ENCODE measurements at places on chromosomes 6 and 20. TPM values are rescaled to one million over a fixed set of nuclear protein-coding genes. Genes with fewer than 3 reads are reported as not detected.

TMEM244 gene
- total RNA-seq = not detected

TMEM74B gene
- total RNA-seq = 0.44 TPM

MCHR2 gene
- total RNA-seq = not detected

OXT gene
- total RNA-seq = not detected

BMP6 gene
- total RNA-seq = not detected

DNA sequence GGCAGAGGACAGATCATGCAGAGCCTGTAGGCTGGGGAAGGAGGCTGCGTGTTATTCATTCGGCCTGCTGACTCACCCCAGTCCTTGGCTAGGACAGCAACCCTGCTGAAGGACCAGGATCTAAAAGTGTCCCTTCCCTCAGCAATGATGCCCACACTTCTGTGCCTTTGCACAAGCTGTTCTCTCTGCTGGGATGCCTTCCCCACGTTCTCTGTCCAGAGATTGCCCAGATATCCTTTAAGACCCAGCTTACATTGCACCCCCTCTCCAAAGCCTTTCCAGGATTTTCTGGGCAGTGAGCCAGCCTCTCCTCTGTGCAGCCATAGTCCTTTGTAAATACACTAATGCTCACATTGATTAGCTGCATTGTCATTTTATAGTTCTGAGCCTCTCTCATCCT lies 99.3 kb upstream of the CHD6 start:
- no peak overlapping the region for H3K27ac ChIP-seq
- H3K4me3 ChIP-seq = no peak overlapping the region
- no peaks in the 10 kb centered on the region for H3K36me3 ChIP-seq
- no peak for DNase-seq
- peaks cover 50% of the 10 kb centered on the region for H3K27me3 ChIP-seq

DNA sequence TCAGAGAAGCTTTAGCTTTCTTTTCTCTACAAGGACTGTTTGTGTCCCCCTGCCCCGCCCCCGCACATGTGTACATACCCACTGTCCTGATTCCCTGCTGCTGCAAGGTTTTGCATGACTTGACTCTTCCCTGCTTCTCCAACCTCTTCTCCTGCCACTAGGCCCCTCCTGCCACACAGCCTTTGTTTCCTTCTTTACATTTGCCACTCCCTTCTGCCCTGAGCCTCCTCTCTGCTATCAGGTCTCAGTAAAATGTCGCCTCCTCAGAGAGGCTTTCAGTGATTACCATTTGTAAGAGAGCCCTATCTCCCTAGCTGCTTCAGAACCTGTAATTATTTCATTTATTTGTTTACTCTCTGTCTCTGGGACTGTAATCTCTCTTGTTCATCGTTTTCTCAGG lies 56.4 kb upstream of the VSTM2L start:
- H3K27ac ChIP-seq = no peak overlapping the region
- no peak for DNase-seq
- no peaks in the 10 kb centered on the region for H3K36me3 ChIP-seq

DNA sequence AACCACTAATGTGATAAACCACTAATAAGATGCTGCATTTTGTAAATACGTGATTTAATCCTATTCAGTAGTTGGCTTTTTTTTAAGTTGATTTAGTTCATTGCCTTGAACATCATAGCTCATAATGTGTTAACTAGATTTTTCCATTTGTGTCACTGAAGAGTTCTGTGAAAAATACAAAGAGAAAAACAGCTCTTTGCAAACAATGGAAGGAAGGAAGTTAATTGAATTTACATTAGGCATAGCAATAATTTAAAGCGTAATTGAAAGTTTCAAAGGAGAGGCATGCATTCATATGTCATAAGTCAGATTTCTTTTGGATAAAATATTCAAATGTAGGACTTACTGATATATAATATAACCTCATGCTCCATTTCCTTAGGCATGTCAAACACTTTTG lies 102.3 kb downstream of the TBC1D7 start:
- H3K27me3 ChIP-seq = peaks cover 78% of the 10 kb centered on the region
- H3K36me3 ChIP-seq = no peaks in the 10 kb centered on the region
- DNase-seq = no peak
- no peaks in the 10 kb centered on the region for H3K4me1 ChIP-seq

GRCh38 chr6:71509191-71510005 lies 220.8 kb downstream of the OGFRL1 start:
- DNase-seq = no peak
- no peak overlapping the region for H3K27ac ChIP-seq
- peaks cover 4% of the 10 kb centered on the region for H3K4me1 ChIP-seq
- H3K27me3 ChIP-seq = no peaks in the 10 kb centered on the region
- no peaks in the 10 kb centered on the region for H3K36me3 ChIP-seq
- no peak overlapping the region for H3K4me3 ChIP-seq

- no peaks in the 10 kb centered on the region for H3K36me3 ChIP-seq
- no peaks in the 10 kb centered on the region for H3K27me3 ChIP-seq
- H3K4me1 ChIP-seq = no peaks in the 10 kb centered on the region
- H3K4me3 ChIP-seq = no peak overlapping the region
- H3K27ac ChIP-seq = no peak overlapping the region
- no peak for DNase-seq
Measured at GRCh38 chr6:94588301-94588700, 989.0 kb upstream of the MANEA start.

- no peak overlapping the region for H3K4me3 ChIP-seq
- no peaks in the 10 kb centered on the region for H3K36me3 ChIP-seq
- no peak for DNase-seq
- no peak overlapping the region for H3K27ac ChIP-seq
Measured at GRCh38 chr6:88662653-88663174, 300.7 kb downstream of the RNGTT start.

- no peaks in the 10 kb centered on the region for H3K36me3 ChIP-seq
- H3K4me1 ChIP-seq = peaks cover 22% of the 10 kb centered on the region
- H3K27ac ChIP-seq = no peak overlapping the region
Measured at GRCh38 chr6:3212261-3212660, 15.2 kb downstream of the TUBB2B start.

- no peak overlapping the region for H3K27ac ChIP-seq
- H3K27me3 ChIP-seq = no peaks in the 10 kb centered on the region
- H3K36me3 ChIP-seq = no peaks in the 10 kb centered on the region
Measured at GRCh38 chr6:106477790-106478189, 117.3 kb downstream of the CRYBG1 start.

DNA sequence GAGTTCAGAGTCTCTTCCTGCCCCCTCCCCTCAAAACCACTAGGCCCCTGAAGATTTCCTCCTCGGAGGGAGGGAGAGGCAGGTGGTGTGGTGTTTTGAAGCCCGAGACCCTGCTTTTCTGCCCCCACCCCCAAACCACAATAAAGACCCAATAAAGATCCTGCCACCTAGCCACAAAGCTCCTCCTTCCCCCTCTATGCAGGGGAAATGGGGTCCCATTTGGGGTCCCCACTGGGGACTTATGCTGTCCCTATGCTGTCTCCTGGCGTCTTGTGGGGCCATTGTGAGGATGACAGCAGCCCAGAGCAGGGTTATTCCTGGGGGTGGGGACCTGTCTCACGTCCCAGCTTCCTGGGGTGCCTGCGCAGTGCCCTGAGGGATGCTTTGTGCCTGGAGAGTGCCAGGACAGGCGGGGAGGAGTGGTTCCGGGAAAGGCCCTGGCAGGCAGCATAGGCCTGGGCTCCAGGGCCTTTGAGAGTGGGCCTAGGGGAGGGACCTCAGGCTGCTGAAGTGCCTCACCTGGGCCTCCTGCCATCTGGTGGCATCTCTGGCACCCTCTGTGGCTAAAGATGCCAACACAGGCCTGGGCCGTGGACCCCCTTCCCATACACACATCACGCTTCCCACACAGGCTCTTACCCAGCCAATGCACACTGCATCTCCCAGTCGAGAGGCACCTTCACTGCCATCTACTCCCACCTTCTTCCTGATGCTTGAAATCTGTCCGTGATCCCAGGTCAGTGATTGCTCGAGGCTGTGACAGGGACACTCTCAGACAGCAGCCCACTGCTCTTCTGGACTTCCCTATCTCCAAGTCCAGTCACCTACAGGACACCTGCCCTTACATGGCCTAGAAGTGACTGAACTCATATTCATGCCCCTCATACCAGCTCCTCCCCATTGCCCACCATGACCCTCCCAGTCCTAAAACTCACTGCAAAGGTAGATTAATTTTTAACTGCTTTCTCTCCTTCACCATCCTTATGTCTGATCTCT lies 7.9 kb upstream of the ARMC12 start:
- peaks cover 24% of the 10 kb centered on the region for H3K4me1 ChIP-seq
- H3K27me3 ChIP-seq = no peaks in the 10 kb centered on the region
- H3K27ac ChIP-seq = no peak overlapping the region

DNA sequence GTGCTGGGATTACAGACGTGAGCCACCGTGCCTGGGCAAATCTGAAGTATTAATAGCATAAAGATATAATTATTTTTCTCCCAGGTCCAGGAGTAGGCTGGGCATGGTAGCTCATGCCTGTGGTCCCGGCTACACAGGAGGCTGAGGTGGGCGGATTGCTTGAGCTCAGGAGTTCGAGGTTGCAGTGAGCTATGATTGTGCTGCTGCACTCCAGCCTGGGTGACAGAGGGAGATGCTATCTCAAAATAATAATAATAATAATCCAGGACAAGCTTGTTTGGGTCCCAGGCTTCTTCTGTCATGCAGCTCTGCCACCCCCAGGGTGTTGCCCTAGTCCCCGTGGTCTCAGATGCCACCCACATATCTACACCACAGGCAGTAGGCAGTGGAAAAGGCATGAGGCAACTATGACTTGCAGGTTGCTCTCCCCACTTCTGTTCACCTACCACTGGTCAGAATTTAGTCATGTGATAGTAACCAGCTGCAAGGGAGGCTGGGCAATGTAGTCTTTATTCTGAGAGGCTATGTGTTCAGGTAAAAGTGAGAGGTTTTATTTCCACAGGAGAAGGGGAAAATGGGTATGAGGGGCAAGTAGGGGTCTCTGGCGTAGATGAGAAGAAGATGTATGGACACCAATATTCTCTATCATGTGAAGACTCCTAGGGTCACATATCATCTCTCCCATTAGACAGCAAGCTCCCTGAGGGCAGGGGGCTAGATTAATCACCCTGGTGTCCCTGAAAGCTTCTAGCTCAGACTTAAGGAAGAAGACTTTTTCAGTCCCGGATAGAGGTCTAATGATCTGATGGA lies 25.7 kb downstream of the TCF15 start:
- DNase-seq = no peak
- H3K36me3 ChIP-seq = no peaks in the 10 kb centered on the region
- H3K4me1 ChIP-seq = no peaks in the 10 kb centered on the region
- no peak overlapping the region for H3K27ac ChIP-seq
- H3K27me3 ChIP-seq = peaks cover 13% of the 10 kb centered on the region

- H3K27ac ChIP-seq = peak overlapping the region; percentile 96
- peaks cover 31% of the 10 kb centered on the region for H3K4me1 ChIP-seq
- no peaks in the 10 kb centered on the region for H3K27me3 ChIP-seq
- H3K4me3 ChIP-seq = peak overlapping the region; percentile 54
- H3K36me3 ChIP-seq = peaks cover 14% of the 10 kb centered on the region
Measured at GRCh38 chr6:155248008-155249001, 15.5 kb upstream of the CLDN20 start.

DNA sequence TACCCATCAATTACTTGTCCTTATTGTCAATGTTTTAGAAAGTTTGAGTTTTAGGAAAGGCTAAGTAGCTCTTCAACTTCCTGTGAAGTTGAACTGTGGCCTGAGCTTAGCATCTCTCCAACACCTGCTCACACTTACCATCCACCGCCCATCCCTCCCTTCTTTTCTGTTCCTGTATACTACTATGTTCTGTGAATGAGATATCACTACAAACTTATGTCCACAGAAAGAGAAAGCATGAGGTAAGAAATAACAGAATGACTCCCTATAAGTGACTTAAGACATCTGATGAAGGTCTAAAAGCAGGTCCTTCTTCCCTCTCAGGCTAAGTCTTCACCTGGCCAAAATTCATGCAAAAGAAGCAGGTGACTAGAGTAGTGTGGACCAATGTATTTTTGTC lies 246.3 kb upstream of the PREP start:
- no peaks in the 10 kb centered on the region for H3K36me3 ChIP-seq
- no peak overlapping the region for H3K4me3 ChIP-seq
- no peak overlapping the region for H3K27ac ChIP-seq
- DNase-seq = no peak

DNA sequence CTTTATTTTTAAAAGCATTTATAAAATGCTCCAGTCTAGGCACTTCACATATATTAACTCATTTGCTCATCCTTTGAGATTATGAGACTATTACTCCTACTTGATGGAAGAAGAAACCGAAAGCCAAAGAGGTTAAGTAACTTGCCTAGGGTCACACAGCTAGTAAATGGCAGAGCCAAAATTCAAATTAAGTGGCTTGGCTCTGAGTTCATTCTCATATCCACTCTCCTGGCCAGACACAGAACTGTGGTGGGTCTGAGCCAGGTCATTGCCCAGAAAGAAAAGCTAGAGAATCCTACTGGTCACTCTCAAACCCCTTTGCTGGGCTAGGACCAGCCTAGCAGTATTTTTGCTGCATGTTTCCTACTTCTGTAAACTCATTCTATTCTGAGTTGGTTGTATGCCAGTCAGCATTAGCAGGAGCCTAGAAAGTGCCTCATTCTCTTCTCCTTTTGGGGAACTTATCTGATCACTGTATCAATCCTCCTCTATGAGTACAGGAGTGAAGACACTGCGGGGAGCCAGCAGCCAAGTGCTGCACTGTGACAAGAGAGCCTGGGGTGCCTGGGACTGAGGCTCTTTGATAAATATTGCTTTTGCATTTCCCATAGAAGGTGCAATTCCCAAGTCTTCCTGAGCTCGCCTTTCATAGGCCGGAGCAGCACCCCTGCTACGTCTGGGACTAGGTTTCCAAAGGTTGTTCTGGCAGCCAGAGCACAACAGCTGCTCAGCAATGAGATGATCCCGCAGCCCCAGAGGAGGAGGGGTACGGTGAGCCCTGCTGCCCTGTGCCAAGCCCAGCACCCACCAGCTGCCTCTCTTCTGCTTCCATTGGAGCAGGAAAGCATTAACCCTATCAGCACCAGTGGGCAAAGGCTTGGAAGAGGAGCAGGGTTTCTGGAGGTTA lies 728.3 kb downstream of the MAFB start:
- peaks cover 15% of the 10 kb centered on the region for H3K27me3 ChIP-seq
- no peak overlapping the region for H3K27ac ChIP-seq
- DNase-seq = no peak
- no peak overlapping the region for H3K4me3 ChIP-seq

- H3K4me3 ChIP-seq = no peak overlapping the region
- no peaks in the 10 kb centered on the region for H3K4me1 ChIP-seq
- no peak for DNase-seq
- no peaks in the 10 kb centered on the region for H3K36me3 ChIP-seq
Measured at GRCh38 chr6:28408076-28408802, 8.7 kb upstream of the ZSCAN12 start.

DNA sequence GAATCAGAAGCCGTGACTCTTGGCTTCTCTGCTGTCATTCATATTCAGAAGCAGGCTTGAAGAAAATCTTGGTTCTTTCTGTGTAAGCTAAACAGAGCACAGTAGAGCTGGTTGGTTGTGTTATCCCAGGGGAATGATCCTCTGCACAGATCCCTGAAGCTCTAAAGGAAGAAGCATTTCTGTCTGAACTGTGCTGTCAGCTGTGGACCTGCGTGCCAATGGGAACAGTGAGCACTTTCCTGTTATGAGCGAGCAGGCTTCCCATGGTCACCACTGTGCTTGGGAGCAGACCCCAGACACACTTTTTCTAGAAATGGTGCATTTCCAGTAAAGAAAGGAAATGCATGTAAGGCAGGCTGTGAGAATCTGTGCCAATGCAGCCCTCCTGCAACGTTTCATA lies 490.2 kb downstream of the EPM2A start:
- no peaks in the 10 kb centered on the region for H3K36me3 ChIP-seq
- no peak overlapping the region for H3K27ac ChIP-seq
- H3K4me3 ChIP-seq = no peak overlapping the region
- peaks cover 30% of the 10 kb centered on the region for H3K4me1 ChIP-seq
- H3K27me3 ChIP-seq = no peaks in the 10 kb centered on the region
- DNase-seq = no peak

GRCh38 chr6:448296-449056 lies 56.9 kb downstream of the IRF4 start:
- DNase-seq = no peak
- no peaks in the 10 kb centered on the region for H3K36me3 ChIP-seq
- peaks cover 37% of the 10 kb centered on the region for H3K27me3 ChIP-seq
- no peaks in the 10 kb centered on the region for H3K4me1 ChIP-seq
- no peak overlapping the region for H3K27ac ChIP-seq

Data from PC-9 (cell line).